ENCODE measurements at places on chromosomes 6 and 20.
A peak's percentile ranks its signal among the peaks of the same experiment; 100 is the strongest.

- DNase-seq, result no peak
Observed at GRCh38 chr6:17633465-17634188, 33.5 kb downstream of the FAM8A1 start.

- no peak for DNase-seq
Observed at GRCh38 chr6:33571637-33572316, 8.3 kb downstream of the BAK1 start.

- no peak for DNase-seq
Observed at GRCh38 chr6:16256781-16257180, 18.4 kb downstream of the GMPR start.

- DNase-seq, result no peak
Observed at GRCh38 chr6:129209355-129209754, 326.4 kb downstream of the LAMA2 start.

DNA sequence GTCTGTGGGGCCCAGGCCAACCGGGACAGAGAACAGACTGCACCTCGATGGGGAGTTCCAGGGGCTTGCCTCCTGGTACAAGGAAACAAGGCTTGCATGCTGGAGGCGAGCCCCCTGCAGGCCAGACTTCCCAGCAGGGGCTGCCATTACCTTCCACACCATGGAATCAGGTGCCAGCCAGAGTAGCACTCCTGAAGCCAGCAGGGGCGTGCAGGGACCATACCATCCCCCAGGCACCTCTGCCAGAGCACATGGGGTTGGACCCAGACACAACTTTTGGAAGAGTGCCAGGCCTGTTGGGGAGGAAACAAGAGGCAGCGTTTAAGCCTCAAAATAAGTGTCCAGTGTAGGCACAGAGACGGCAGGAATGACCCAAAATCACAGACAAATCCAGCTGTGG, 6.5 kb downstream of the DDO start:
- DNase-seq, result no peak

DNA sequence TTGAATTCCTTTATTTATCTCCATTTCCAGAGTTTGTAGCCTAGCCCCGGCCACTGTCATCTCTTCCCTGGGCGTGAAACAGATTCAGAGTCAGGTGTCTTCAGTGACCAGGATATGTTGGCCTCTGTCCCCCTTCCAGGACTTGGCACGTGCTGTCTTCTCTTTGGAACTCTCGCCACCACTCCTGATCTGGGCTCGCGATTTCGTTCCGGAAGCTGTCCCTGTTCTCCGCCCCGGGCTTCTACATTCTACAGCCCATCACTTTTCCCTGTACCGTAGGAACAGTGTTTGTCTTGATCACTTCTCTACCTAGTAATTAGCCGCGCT, 739 bp downstream of the GSS start:
- DNase-seq, result no peak

- DNase-seq, result no peak
Observed at GRCh38 chr20:3739926-3740451, 7.5 kb downstream of the HSPA12B start.

- no peak for DNase-seq
Observed at GRCh38 chr20:10502098-10502526, 67.0 kb downstream of the SLX4IP start.

- no peak for DNase-seq
Observed at GRCh38 chr6:498795-499231, 107.3 kb downstream of the IRF4 start.

DNA sequence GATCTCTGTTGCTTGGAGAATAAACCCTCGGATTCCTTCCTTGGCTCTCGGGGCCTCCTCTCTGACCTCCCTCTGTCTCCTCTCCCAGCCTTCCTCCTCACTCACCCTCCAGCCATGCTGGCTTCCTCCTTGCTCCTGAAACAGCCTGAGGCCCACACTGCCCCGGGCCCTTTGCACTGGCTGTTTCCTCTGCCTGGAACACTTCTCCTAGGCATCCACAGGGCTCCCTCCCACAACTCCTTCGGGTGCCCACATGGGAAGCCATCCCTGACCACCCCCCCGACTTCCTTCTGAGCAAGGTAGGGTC, 87.7 kb downstream of the CEBPB start:
- no peak for DNase-seq

DNA sequence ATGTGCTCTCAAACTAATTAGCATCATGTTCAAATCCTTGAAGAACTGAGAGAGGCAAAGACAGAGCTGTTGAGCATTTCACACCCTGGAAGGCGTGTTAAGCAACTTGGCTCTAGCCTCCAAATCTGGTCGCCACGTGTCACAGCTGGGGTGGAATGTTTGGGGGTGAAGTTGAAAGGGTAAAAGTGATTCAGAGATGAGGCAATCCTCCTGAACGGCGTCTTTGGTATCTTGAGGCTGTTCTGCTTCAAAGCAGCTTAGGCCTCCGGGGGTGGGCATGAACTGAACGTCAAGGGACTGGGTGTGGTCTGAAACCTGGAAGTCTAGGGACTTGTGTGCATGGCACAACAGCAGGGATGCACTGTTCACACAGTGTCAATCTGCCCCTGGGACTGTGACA, 62.3 kb downstream of the TRAM2 start:
- peak; percentile 55 for DNase-seq

DNA sequence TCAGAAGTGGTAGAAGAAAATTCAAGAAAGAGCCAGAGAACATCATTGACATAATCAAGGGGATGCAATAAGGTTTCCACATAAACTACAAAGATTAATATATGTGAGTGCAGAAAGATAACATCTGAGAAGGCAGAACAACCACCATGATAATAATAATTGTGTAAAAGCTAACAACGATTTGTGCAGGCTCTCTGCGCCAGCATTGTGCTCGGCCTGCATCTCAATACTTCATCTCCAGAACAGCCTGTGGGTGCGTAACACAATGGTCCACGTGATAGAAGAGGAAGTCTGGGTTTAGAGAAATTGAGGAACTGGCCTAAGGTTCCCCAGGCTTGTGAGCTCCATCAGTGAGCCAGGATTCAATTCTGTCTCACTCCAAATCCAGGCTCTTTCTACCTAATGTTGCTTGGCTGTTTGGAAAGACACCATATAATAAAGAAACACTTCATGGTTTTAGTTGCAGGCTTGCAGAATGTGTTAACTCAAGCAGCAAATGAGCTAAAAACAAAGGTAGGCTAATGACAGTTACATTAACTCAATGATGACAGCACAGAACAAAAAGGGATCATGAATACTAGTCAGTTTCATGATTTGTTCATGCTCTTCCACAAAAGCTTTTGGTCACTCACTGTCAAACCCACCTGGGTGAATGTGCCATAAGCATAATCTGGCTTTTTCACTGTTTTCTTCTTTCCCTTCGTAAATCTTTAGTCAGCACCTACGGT, 71.2 kb downstream of the LY86 start:
- peak; percentile 91 for DNase-seq

- no peak for DNase-seq
Observed at GRCh38 chr20:62723351-62723750, 14.7 kb downstream of the NTSR1 start.

DNA sequence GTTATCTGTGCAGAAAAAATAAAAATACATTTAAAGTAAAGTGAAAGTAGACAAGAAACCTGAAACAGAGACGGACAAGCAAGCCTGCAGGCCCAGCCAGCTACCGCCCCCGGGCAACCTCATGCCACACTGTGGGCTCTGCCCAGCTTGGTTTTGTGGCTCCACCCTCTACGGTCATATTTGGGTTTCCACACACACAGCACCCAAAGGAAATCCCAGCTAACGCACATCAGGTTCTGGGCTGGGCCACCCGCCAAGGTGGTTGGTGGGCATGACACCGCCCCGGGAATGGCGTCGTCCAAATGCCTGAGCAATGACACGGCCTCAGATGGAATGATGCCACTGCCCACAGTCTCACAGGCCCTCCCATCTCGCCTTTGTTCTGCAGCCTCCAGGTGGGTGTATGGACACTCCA, 22.9 kb downstream of the FAM110A start:
- DNase-seq, result peak; percentile 62

GRCh38 chr6:155291291-155291690, 23.0 kb downstream of the TFB1M start:
- no peak for DNase-seq

DNA sequence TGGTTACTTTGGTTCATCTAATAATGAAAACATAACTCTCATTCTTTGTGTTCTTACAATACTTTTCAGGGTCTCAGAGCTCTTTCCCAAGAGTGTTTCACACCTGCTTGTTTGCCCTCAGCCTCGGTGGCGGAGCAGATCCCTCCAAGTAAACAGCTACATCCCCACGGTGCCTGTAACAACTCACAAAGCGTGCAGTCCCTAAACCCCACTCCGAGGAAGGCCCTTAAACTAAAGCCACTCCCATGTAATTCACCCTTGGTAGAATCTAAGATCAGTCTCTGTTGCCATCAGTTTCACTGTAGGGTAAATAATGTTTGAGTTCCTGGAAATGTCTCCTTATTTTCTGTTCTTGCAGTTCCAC, 101.1 kb downstream of the TFAP2A start:
- DNase-seq, result no peak

GRCh38 chr20:12371990-12372389, 454.3 kb downstream of the BTBD3 start:
- no peak for DNase-seq

DNA sequence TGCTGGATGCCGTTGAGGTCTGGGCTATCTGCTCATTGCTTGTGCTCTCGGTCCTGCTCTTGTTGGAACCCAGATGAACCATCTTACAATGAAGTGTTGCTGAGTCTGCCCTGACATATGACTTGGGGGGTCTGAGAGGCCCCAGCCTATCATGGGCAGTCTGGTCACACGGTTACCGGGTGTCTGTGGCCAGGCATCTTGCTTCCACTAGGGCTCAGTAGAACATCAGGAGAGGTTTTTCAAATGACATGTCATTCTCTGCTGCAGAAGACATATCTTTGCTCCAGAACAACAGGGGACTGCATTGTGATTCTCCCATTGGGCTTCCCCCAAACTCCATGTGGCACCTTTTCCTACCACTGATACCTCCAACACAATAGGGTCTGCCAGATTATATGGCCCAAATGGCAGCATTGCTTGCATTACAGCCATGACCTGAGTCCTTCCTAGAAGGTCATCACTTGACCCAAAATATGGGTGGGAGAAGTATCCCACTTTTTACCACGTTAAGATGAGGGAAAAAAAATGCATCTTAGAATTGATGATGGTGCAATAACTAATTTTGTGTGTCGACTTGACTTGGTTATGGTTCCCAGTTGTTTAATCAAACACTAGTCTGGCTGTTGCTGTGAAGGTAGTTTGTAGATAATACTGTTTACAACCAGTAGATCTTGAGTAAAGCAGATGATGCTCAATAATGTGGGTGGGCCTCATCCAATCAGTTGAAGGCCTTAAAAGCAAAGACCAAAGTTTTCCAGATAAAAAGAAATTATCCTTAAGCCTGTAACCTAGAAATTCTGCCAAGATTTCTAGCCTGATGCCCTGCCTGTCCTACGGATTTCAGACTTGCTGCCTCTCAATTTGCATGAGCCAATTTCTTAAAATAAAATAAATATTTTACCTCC, 241.0 kb downstream of the QKI start:
- no peak for DNase-seq

DNA sequence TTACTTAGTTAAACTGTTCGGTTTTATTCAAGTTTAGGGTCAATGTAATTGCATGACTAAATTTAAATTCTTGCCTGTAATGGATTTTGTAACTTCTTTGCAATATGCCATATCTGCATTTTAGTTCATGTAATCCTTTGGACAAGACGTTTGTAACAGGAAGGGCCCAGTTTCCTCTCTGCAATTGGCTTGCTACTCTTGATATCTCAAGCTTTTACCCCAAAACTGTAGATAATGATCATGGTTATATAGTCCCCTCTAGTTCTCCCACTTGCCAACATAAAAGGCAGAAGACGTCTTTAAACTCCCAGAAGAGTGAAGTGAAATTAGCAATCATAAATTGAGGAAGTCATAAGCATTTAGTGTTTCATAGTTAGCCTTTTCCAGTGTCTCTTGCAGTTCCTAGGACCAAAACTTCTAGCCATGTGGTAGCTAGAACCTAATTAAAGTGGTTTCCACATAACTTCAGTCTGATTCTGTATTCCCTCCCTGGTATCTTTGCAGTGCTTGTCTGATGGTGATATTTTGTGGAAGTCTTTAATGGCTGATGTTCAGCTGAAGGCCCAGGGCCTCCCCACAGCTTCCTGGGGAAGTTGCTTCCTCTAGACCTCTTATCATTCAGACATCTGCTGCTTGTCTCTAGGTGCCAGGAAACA, 117.8 kb upstream of the SUPT3H start:
- peak; percentile 63 for DNase-seq

GRCh38 chr6:136014454-136015437, 163.2 kb downstream of the PDE7B start:
- no peak for DNase-seq

DNA sequence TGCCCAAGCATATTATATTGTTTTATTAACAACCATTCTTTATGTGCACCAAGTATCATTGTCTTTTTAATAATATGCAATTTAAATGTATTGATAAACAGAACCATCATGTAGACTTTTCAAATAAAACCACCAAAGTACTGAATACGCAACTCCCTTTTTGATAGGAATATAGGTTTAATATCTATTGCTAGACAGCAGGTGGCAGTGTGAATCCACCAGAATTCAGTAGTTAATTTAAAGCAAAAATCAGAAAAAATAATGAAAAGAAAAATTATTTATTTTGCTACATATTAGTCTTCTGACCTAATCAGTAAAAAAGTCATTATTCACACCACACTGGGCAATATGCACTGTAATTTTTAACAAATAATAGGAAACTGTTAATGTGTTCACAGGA, 143.7 kb downstream of the KLHL32 start:
- DNase-seq, result peak; percentile 21

DNA sequence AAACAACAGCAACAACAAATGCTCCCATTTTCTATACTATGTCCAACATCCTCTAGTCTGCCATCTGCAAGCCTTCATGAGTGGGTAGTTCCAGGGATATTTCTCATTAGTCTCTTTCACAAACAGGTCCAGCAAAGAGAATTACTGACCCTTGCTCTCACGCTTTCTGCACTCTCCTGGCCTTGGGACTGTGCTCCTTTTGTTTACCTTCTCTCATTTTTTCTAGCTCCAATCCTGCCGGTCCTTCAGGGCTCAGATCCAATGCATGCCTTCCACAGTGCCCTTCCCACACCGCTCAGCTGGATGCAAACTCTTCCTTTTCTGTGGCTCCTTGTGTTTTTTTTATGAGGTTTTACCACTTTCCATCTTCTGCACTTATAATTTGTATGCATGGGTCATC, 47.2 kb downstream of the ADTRP start:
- peak; percentile 42 for DNase-seq

- no peak for DNase-seq
Observed at GRCh38 chr6:57302477-57302876, 15.0 kb upstream of the PRIM2 start.

GRCh38 chr6:15285682-15286294, 39.9 kb downstream of the JARID2 start:
- DNase-seq, result no peak

- no peak for DNase-seq
Observed at GRCh38 chr6:51398793-51399192, 580.1 kb downstream of the TFAP2B start.

DNA sequence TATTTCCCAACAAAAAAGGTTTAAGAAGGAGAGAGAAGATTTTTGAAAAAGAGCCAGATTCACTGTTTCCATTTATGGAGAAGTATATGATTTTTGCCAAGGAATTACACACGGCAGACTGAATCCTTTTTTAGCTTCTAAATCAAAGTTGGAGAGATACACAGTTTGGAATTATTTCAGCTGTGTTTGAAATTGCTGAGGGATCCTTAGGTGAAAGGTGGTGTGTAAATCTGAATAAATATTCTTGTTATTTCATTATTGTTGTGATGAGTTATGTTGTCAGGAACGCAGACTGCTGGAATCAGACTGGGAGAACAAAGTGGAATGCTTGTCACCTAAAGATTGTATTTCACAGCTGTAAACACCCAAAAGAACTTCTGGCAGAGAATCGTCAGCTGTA, 168.5 kb upstream of the AKIRIN2 start:
- no peak for DNase-seq
